ENCODE measurements at places on chromosomes 2 and 18.

- DNase-seq: no peak
These were observed 24.1 kb downstream of the TWIST2 start for GRCh38 chr2:238872026-238872425.

GRCh38 chr2:231707625-231707926 lies 749 bp upstream of the PTMA start:
- peak; percentile 51 for DNase-seq

DNA sequence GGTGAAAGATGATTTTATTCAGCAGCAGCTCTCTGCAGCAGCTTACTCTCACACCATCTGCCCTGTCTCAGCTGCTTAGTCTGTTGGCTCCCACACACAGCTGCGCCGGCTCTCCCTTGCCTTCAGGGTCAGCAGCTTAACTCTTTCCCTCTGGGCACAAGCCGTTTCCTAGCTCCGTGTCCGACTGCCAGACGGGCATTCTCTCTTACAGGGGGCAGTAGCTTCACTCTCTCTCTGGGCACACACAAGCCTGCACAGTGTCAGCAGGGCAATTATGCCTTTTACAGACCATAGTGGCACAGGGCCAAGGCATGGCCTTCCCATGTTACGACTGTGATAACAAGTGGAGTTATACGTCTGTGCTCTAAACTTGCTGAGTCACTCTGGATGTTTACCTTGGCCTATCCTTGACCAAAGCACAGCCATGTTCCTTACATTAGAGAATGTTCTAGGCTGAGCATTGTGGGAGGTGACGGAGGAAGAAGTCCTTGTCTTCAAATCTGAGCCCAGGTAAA lies 31.7 kb downstream of the PCARE start:
- no peak for DNase-seq

DNA sequence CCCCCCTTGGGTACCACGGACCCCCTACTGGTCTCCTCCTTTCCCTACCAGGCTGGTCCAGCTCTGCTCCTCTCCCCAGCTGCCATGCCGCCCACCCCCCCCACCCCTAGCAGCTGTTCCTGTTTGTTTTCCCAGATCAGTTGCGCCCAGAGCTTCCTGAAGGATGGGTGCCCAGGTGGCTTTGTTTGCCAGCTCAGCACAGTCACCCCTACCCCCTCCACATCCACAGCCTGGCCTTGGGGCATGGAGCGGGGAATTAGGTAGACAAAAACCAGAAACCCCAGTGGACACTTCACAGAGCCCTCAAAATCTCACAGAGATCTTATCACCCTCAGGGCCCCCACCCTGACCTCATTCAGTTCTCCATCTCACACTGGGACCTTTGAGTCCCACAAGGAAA lies 3.7 kb upstream of the CRYBA2 start:
- DNase-seq: no peak

GRCh38 chr2:60505240-60505879 lies 48.1 kb downstream of the BCL11A start:
- no peak for DNase-seq

DNA sequence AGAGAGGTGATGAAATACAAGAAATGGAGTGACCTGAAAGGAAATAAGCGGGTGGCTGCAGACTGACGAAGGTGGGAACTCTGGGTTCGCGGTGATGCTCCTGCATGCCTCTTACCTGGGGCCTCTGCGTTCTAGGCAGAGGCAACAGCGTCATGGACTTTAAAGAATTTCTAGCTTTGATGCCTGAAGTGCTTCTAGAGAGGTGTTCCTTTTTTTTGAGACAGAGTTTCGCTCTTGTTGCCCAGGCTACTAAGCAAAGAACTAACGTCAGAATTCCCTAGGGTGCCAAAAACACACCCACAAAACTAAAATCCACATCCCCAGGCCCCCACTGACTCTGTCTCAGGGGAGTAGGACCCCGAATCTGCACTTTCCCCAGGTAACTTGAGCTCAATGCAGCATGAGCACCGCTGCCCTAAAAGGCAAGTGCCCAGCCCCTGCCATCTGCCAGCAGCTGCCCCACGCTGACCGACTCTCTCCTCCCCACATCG lies 110.5 kb upstream of the ID2 start:
- DNase-seq: no peak

- no peak for DNase-seq
These were observed 9.9 kb downstream of the FHL2 start for GRCh38 chr2:105388971-105389381.

- no peak for DNase-seq
These were observed 415.5 kb downstream of the CBLN2 start for GRCh38 chr18:72128649-72129048.

- DNase-seq: no peak
These were observed 1.2 kb downstream of the CDK15 start for GRCh38 chr2:201807452-201807999.

DNA sequence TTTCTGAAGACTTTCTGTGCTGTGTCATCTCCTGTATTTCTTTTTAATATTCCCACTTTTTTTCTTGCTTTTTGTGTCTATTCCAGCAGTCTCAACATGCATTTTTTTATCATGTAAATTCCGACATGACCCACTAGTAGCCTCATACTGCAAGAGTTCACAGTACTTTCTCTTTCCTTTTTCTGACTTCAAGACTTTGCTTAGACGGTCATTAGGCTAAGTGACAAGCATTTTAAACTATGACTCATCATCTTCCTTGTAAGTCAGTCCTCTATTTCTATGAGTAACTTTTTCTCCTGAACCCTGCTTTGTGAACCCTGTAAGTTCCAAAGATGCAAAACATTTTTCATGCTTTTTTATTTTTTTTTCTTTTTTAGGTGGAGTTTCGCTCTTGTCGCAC lies 381.2 kb downstream of the TXNL1 start:
- DNase-seq: no peak

- DNase-seq: no peak
These were observed 23.7 kb downstream of the METTL8 start for GRCh38 chr2:171410101-171410500.

GRCh38 chr2:6069381-6069780 lies 377.2 kb downstream of the SOX11 start:
- DNase-seq: no peak

DNA sequence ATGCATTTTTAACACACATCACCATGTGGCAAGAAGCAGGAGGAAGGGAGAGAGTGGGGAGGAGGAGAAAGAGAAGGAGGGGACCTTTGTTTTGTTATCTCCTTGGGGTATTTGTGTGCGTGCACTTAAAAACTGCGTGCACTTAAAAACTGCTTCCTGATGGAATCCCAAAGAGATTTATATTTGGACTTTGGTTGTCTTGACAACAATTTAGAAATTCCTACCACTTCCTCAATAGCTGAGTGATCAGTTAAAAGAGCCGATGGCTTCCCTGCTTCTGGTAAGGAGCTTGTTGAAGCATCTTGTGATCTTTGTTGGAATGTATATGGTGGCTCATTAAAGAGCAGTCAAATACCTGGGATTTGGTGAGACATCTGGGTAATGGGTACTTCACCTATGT lies 4.5 kb downstream of the RAB31 start:
- no peak for DNase-seq

- no peak for DNase-seq
These were observed 95.8 kb downstream of the PTPRM start for GRCh38 chr18:7662866-7663265.
